ENCODE measurements at places on chromosomes 7 and 10.

DNA sequence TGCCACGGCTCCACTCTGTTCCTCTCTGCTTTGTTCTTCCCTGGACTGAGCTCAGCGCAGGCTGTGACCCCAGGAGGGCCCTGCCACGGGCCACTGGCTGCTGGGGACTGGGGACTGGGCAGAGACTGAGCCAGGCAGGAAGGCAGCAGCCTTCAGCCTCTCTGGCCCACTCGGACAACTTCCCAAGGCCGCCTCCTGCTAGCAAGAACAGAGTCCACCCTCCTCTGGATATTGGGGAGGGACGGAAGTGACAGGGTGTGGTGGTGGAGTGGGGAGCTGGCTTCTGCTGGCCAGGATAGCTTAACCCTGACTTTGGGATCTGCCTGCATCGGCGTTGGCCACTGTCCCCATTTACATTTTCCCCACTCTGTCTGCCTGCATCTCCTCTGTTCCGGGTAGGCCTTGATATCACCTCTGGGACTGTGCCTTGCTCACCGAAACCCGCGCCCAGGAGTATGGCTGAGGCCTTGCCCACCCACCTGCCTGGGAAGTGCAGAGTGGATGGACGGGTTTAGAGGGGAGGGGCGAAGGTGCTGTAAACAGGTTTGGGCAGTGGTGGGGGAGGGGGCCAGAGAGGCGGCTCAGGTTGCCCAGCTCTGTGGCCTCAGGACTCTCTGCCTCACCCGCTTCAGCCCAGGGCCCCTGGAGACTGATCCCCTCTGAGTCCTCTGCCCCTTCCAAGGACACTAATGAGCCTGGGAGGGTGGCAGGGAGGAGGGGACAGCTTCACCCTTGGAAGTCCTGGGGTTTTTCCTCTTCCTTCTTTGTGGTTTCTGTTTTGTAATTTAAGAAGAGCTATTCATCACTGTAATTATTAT, 1.2 kb downstream of the CLDN4 start:
- DNase-seq: no peak

GRCh38 chr10:133226251-133226808, 3.7 kb upstream of the UTF1 start:
- DNase-seq: no peak

GRCh38 chr7:100827330-100828226, at the start of gene EPHB4:
Gene EPHB4 (minus strand): TSS chr7:100827523. CDS start chr7:100827030, 493 bp downstream.
- DNase-seq: no peak

GRCh38 chr7:83870515-83870914, 221.6 kb upstream of the SEMA3E start:
- DNase-seq: no peak

GRCh38 chr7:114988026-114988425, 66.1 kb downstream of the MDFIC start:
- no peak for DNase-seq

DNA sequence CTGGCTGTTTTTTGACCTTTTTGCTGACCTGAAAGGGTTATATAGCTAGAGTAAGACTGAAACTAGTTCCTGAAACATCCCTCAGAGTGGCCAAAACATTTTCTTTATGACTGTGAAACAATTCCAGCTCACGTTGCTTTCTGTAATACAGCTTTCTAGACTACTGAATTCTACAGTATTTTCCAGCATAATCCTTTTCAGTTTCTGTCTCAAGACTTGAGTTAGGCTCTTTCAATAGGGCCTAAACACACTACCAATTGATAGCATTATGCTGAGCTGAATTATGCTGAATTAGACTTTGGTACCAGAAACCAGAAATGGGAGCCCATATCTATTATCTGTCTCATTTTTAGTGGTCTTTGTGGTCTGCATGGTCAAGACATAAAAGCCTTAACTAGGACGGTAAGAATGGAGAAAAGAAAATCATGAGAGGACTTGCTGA, 72.6 kb downstream of the EPDR1 start:
- no peak for DNase-seq

DNA sequence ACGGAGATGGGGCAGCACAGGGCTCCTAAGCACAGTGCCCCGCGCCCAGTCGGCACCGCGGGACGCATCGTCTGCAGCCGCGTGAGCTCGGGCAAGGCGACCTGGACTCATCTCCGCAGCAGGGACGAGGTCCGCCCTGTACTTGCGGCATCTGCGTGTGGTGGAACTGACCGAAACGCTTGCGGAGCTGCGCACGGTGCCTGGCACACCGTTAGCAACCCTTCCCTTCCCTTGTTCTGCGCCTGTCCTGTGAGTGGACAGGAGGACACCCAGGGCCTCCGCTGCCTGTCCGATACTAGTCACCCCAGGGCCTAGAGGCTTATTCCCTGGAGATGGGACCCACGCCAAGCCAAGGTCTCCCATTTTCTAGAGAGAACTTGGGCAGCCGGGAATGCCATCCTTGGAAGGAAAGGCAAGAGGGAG, 98.5 kb downstream of the WDR11 start:
- DNase-seq: no peak

- DNase-seq: no peak
These were observed 15.1 kb downstream of the RNF216 start for GRCh38 chr7:5766321-5766761.

GRCh38 chr7:125061776-125062397, 132.3 kb upstream of the POT1 start:
- DNase-seq: no peak

- no peak for DNase-seq
These were observed 731.5 kb upstream of the C7orf33 start for GRCh38 chr7:147859033-147859432.

GRCh38 chr7:85426487-85426960, 239.7 kb upstream of the SEMA3D start:
- no peak for DNase-seq

DNA sequence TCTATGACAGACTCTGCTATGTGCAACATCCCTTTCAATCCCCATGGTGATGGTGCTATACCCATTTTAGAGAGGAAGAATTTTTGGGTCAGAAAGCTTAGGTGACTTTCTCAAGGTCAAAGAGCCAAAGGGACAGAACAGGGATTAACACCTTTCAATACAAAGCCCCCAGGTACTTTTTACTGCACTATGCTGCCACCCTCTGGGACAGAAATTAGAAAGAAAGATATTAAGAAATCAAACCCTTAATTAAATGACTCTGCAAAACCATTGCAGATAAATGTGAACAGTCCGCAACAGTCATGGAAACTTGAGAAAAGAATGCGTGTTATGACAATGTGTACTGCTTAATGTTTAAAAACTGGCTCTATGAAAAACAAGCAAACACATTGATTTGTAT, 673.7 kb downstream of the MAGI2 start:
- DNase-seq: no peak

- DNase-seq: no peak
These were observed 87.4 kb downstream of the ZFAND4 start for GRCh38 chr10:45585131-45585530.

DNA sequence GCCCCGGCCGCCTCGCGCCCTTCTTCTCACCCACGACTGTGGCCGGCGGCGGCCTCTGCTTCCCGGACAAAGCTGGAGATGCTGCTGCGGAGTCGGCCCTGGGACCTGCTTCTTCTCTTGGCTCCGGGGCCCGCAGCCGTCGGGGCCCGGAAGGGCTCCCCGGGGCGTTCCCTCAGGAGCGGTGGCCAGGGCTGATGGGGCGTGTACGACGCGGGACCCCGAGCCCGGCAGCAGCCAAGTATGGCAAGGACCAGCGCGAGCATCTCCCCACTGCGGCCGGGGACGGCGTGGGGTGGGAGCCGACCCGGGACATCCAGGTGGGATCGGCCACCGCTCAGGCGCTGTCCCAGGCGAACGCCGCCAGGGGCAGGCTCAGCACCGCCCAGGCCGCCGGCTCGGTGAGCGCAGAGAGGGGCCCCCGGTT, 27.6 kb upstream of the BMS1 start:
- DNase-seq: no peak

DNA sequence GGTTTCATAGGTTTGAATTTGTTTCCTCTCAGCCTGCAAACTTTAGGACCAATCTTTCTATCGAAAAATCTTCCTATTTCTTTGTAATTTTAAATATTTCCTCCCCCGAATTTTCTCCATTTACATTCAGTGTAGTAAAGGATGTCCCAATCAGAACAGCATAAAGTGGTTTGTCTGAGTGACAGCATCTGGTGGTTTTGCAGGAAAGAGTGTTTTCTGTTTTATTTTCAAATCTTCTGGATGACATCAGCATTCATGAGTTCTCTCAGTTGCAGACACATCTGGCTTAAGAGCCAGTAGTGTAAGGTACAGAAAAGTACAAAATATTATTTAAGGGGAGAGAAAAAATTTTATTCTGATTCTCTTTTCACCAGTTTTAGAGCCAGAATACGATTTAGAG, 634.8 kb downstream of the PHTF2 start:
- DNase-seq: no peak

GRCh38 chr7:94974423-94974822, 67.0 kb downstream of the PPP1R9A start:
- no peak for DNase-seq

- no peak for DNase-seq
These were observed 599.8 kb upstream of the MGMT start for GRCh38 chr10:128867210-128867609.

DNA sequence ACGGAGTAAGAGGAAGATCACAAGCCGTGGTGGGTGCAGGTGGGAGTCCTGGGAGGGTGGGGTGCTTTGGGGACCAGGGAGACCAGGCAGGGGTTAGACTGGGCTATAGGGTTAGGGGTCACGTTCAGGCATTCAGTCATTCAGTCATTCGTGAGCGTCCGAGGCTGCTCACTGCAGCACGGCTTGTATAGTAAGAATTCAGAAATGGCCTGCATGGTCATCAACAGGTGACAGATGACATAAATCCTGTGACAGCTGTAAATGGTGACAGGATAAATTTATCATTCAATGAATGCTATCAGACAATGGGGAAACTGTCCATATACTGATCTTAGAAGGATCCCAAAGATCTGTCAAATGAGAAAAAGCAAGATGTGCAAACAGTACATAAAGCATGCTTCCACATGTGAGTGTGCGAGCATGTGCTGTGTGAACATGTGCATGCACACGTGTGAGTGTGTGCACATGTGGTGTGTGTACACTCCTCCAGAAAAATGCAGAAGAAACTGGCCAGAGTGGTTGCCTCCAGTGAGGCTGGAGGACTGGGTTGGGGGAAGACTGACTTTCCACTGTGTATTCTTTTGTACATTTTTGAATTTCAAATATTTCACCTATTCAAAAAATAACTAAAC, 32.0 kb upstream of the SMARCD3 start:
- DNase-seq: no peak

DNA sequence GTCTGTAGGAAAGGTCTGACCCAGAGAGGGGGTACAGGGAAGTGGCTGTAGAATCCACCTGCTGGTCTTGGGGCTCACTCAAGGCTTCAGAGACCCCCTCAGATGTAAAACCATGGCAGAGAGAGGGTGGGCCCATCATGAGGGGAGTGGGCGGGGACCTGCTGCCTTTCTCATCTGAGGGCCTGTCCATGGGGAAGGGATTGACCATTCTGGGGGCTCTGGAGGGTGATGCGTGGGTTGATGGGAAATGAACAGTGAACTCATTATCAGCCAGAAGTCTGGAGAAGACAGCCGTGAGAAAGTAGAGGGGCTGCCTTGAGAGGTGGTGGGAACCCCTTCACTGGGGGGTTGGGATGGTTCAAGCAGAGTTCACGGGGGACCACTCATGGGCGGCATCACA, 66.8 kb downstream of the MINDY4 start:
- no peak for DNase-seq

GRCh38 chr10:124484661-124485060, 23.0 kb downstream of the LHPP start:
- DNase-seq: no peak

DNA sequence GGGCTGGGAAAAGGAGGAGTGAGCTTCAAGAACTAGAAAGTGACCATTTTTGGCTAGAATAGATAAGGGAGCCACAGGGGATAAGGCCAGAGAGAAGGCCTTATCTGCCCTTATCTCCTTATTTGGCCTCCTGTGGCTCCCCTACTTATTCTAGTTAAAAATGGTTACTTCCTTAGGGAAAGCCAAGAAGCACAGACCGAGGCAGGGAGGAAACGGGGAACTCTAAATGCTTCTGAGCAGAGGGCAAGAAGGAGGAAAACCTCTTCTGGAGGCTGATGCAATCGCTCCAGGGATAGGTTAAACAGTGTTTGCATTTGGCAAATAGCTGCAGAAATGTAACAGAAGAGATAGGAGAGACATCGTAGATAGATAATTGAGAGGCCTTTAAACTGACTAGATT, 18.6 kb downstream of the NRP1 start:
- no peak for DNase-seq

DNA sequence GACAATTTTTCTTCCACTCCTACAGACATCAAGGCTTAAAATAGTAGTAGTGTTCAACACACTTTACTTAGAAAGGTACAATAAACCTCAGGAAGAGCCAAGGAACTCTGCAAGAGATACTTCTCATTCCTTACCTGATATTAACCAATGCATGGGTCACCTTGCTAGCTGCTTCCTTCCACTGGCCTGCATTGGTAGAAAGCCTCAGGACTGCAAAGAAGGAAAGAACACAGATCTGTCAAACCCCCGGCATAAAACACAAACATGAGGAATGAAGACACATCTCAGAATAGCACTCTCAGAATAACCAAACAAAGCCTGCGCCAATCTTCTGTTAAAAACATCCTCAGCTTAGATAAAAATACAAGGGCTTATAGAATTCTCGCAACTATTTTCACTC, 96.1 kb upstream of the KCNIP2 start:
- no peak for DNase-seq

DNA sequence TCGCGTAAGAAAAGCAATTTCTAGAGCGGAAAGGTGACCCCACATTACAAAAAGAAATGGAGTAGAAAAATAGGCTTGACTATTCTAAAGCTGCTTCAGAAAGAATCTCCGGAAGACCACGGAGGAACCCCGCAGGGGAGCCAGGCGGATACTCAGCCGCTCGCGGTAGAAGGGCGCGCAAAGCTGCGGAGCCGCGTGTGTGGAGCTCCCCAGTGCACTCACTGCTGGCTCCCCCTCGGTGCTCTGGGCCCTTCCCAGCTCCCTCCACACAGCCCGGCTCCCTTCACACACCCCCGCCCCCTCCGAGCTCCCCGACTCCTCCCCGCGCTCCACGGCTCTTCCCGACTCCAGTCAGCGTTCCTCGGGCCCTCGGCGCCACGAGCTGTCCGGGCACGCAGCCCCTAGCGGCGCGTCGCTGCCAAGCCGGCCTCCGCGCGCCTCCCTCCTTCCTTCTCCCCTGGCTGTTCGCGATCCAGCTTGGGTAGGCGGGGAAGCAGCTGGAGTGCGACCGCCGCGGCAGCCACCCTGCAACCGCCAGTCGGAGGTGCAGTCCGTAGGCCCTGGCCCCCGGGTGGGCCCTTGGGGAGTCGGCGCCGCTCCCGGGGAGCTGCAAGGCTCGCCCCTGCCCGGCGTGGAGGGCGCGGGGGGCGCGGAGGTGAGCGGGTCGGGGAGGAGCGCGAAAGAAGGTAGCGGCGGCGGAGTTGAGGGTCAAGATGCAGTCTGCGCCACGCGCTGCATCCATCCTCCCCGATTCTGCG, at the start of gene STEAP2:
STEAP2 (plus strand) TSS at position 350 of the 758 bp plus-strand sequence. CDS start 13,343 bp downstream, outside the sequence.
- DNase-seq: no peak
